ENCODE measurements at places on chromosomes 1 and 21. TPM values are rescaled to one million over a fixed set of nuclear protein-coding genes. Genes with fewer than 3 reads are reported as not detected.

The KCND3 gene
- 18.3 TPM for total RNA-seq

The SH2D1B gene
- not detected for total RNA-seq

The DCDC2B gene
- not detected for total RNA-seq

The OR10Z1 gene
- total RNA-seq = not detected

The KRTAP15-1 gene
- not detected for total RNA-seq

The RIPK4 gene
- 0.33 TPM for total RNA-seq

The SCP2 gene
- total RNA-seq = 127 TPM

The RUNX3 gene
- not detected for total RNA-seq

The ASPM gene
- total RNA-seq = 0.68 TPM

Data from sigmoid colon (tissue), 7 donors.